Activated T-cell treated with anti-CD3 and anti-CD28 coated beads, Interleukin-2, amount 50 U/mL, for 48 hours (primary cell): ENCODE measurements at places on chromosomes 13 and 19.
A peak's percentile ranks its signal among the peaks of the same experiment; 100 is the strongest.

DNA sequence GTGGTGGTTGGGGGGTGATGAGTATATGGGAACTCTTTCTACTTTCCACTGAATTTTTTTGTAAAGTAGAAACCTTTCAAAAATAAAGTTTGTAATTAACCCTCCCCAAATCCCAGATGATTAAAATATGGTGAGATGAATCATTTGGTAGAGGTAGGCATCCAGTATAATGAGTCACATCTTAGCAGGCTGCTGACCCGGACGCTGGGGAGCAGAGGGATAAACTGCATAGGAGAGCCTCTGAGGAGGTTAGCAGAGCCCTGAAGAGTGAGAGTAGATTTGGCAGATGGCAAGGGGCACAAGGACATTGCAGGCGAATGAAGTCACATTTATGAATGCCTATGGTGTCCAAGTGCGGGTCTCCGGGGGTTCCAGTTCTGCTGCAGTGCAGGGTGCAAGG, 293.8 kb downstream of the FGF9 start:
- no peak for DNase-seq

GRCh38 chr13:95880331-95880730, 172.9 kb downstream of the UGGT2 start:
- DNase-seq: no peak

DNA sequence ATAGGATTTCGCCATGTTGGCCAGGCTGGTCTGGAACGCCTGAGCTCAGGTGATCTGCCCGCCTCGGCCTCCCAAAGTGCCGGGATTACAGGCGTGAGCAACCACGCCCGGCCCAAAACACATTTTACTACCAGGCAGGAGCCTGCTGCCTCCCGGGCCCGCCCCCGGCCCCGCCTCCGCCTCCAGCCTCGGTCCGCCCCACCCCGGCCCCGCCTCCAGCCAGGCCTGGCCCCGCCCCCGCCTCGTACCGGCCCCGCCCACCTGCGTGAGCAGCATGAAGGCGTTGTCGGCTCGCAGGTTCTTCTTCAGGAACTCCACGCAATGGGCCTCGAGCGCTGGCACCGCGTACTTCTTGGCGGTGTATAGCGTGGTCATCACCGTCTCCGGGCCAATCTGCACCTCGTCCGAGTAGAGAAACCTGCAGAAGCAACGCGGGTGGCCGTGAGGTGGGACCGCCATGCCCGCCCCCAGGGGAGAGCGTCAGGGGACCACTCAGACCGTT, 22.7 kb downstream of the BTBD2 start:
- DNase-seq: peak; percentile 63

DNA sequence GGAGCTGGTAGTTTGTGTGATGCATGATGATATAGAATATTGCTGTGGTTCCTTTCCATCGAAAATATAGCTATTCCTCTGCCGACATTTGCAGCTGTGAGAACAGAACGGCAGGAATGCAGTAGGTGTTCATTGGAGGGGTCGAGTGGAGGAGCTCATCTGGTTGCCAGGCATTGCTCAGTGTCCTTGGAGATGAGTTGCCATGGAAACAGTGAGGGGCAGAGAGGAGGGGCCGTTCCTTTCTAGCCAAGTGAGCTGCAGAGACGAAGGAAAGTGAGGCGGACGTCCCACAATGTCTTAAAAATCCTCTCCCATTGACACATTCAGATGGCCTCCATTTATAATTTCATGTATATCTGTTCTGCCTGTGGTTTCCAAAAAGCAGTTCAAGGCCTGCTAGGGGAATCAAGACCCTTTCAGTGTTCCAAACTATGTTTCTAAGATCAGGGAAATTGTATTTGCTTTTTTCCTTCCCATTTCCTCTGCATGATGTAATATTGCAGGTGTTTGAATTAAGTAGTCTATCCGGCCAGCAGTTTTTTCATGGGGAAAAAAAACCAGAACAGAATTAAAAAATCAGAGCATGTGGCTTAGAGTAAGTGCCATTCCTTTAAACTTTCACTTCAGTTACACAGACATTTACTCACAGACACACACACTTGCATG, 41.2 kb upstream of the ZNF835 start:
- no peak for DNase-seq

- DNase-seq: no peak
Measured at GRCh38 chr19:38013913-38014580, 107.0 kb downstream of the SIPA1L3 start.

- DNase-seq: no peak
Measured at GRCh38 chr19:5395556-5395955, 54.9 kb upstream of the PTPRS start.

GRCh38 chr19:3580156-3580934, 4.9 kb upstream of the GIPC3 start:
- DNase-seq: no peak

DNA sequence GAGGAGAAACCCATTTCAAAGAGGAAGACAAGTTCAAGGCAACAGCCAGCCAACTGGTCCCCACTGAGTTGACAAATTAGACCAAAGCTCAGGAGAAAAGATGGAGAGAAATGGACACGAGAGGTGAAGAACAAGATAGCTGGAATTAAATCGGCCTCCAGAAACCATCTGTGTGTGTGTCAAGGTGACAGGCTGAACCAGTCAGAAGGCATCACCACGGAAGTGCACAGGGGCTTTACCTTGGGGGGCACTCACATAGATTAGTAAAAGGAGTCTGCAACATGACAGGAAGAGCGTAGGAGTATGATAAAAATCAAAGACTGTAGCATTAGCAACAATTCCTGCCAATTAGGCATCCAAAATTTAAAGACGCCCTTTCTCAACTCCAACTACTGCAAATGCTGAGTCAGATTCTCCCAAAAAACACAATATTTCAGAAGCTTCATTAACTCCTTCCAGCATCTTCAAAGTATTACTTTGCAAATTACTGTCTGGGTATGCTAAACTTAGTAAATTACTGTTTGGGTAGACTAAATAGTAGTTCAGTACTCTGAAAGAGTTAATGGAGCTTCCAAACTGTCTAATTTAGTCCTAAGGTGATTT, 66.2 kb downstream of the FOXO1 start:
- DNase-seq: peak; percentile 60

DNA sequence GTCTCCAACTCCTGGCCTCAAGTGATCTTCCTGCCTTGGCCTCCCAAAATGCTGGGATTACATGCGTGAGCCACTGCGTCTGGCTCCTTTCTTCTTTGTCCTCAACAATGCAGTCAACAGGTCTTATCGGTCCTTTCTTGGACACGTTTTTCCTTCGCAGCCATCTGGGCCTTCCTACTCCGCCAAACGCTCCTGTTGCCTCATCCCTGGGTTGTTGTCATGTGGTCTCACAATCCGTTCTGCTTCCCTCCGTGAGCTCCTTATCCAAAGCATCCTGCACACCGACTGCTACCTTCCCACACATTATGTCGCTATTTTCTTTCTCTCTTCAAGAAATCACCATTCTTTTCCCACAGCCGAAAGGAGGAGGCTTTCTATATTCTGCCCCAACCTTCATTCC, 306.8 kb downstream of the DCLK1 start:
- DNase-seq: no peak

DNA sequence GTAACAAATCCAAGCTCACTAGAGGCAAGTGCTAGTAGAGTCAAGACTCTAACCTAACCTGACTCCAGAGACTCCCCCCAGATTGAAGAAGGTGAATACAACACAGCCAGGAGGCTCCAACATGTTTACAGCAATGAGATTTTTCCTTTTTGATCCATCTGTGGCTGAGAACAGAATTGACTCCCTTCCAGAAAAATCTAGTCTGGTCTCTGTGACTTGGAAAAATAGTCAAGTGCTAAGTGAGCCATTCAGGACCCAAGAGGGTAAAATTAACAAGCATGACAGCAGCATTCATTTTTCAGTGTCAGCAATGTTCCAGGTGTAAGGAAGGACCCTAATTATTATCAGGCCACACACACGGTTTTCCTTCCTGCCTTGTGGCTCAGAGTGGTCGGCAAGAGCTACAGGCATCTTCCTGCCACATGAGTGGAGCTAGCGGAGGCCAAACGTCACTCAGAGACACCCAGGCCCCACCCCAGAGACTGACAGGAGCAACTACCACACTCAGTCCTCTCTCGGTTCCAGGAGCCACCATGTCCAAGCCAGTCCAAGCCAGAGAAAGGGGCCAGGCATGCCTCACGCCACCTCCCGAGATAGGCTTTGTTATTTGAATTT, 395.1 kb downstream of the FOXO1 start:
- no peak for DNase-seq

DNA sequence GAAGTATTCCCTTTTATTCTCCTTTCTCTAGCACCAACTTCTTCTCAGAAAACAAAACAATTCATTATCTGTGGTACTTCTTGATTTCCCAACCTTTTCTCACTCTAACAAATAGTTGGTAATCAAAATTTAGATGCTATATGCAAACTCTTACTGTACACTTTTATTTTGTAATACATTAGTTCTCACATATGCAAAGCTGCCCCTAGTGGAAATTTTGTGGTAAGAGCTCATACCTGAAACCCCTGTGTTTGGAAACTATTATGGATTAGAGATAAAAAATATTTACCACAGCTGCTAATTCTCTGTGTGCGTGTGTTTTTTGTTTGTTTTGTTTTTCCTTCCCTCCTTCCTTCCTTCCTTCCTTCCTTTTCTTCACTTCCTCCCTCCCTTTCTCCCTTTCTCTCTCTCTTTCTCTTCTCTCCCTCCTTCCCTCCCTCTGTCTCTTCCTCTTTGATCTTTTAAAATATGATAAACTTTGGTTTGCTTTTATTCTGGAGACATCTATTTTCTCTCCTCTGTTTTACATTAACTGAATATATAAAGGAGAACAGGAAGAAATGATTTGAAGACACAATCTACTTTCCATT, 537.4 kb downstream of the SLITRK6 start:
- DNase-seq: no peak

DNA sequence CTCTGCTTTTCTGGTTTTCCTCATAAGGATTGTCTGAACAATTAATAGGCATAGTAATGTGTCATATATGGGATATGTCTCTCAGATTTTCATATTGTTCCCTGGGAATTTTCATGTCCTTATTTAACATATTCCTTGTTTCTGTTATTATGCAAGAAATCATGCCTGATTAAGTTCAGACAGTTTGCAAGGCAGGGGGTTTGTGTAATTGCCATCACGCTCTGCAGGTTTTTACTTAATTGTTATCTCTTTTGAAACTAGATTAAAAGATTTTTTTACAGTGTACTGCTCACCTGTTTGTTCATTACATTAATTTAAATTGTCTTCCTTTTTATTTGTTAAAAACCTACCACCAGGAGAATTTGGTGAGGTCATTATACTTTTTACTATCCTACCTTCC, 1253.2 kb upstream of the PRR20A start:
- no peak for DNase-seq

DNA sequence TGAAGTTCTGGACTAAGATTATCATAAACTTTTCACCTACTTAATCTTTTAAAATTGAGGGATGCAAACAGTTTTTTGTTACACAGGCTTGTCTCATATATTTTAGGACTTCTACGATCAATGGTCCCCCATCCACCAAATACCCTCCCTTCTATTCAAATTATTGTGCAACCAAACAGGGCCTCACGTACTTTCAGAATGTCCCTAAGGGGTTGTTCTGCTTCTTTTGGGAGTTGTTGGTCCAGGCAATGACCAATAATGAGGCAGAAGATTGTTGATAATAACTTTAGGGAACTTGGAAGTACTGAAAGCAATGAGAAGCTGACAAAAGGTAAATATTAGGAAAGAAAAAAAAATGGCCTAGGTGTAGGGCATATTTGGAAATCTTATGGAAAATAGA, 2.9 kb downstream of the DNAJC15 start:
- no peak for DNase-seq

- DNase-seq: no peak
Measured at GRCh38 chr13:97114651-97115050, 107.5 kb upstream of the MBNL2 start.

DNA sequence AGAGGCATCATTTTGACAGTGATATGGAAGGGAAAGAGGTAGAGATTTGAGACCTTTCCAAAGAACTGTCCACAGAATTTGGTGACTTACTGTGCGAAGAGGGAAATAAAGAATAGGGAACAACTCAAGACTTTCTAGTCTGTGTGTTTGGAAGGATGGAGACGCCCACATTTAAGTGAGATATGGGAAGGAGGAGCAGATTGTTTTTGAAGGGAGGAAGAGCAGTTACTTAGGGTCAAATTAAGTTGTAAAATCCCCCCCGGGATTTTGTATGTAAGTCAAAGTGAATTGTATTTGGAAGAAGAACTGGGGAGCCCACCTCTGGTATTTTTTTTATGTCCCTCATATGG, 1.2 kb downstream of the USPL1 start:
- no peak for DNase-seq

- no peak for DNase-seq
Measured at GRCh38 chr13:63190742-63191141, 1775.1 kb upstream of the PCDH20 start.

DNA sequence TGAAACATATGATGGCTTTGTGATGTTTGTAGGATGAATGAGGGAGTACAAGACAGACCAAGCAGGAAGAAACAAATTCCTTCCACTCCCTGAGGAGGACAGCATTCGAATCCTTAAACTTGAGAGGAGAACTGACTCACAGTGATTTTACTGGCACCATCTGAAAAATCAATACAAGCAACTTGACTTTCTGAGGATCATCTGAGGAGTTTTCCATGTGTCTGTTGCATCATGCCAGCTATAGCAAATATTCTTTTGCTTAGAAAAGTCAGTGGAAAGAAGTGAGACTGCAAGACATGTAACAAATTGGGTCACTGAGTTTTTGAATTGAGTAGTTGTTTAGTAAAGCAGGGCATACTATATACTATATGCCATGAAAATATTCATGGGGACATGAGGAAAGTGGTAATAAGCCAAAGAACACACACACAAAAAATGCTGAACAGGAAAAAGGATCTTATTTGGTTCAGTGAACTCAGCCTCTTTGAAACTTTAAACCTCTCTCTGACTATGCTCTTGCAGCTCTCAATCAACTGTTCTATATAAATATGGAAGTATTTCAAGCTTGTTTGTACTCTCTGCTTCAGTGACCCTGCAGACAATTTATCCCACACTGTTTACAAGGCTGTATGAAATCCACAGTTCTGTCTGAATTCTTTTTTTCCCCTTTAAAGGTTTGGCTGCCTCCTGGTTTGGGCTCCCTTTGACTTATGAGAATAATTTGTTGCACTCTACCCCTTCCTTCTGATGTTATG, 35.5 kb downstream of the SERTM1 start:
- DNase-seq: no peak

DNA sequence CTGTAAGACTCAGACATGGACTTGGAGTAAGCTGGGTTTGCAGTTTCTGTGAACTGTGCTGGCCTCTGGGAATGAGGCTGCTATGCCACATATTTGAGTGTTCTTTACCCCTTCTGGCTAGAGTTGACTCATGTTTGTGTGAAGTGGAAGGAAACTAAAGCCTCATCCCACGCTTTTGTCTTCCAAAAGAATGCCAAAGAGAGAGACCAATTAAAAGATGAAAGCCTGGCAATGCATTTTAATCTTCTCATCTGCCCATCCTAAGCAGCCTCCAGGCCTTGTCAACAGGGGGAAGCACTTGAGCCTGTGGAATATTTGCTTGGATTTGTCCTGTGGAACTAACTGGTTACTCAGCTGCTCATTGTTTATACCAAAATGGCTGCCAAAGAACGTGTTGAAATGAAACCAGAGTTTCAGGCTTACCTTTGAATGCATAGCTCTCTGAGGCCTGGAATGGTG, 49.1 kb downstream of the LMO7 start:
- no peak for DNase-seq
